Eye (tissue), 1 donor: ENCODE measurements at places on chromosomes 6 and 20.

DNA sequence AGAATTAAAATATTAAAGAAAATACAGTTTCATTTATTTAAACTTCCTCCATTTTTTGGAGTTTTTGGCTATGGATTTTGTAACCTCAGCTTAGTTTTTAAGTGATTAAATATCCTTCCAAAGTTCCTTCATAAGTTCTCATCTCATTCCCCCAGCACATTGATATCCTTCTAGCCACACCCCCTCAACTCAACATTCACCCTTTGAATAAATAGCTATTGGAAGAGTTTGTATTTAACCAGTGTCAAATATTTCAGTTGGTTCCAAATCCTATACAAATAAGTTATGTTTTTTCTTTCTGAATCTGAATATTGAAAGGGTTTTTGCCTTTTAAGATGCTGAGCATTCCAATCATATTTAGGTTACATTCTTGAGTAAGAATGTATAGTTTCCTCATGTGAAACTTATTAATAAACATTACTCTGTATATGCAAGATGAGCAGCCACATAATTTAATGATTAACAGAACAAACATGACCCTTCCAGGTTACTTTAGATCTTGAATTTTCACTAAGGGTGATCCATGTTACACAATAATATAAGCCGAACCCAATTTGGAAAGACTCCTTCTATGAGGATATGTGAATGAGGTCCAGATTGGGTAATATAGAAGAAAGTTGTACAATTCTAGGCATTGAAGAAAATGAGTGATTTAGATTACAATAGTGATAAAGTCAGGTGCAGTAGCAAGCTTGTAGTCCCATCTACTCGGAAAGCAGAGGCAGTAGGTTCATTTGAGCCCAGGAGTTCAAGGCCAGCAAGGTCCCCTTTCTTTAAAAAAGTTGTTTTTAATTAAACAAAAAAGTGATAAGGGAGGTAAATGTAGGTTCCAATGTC is 13.6 kb downstream of the GLYATL3 start:
- DNase-seq: no peak

- no peak for DNase-seq
Measured at GRCh38 chr20:53064935-53065334, 92.8 kb downstream of the TSHZ2 start.

DNA sequence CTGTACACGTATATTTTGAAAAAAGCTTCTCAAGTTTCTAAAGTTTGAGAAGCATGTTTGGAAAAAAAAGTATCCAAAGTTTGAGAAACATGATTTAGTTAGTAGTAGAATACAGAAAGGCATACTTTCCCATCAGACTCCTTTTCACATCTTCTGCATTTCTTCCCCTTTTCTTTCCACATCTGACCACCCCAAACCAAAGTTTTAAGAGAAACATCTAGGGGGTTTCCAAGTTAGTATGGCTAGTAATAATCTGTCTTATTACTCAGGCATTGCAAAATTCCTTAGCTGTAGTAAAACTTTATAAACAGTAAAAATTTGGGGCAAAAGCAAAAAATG is 63.0 kb upstream of the IL20RA start:
- DNase-seq: no peak

- DNase-seq: no peak
Measured at GRCh38 chr20:59809630-59810448, 123.6 kb downstream of the SYCP2 start.
